ENCODE measurements at places on chromosomes 1 and 21. TPM values are rescaled to one million over a fixed set of nuclear protein-coding genes. Genes with fewer than 3 reads are reported as not detected.

The RNPEP gene
- 56.0 TPM for total RNA-seq

The COL6A2 gene
- total RNA-seq: 1,217 TPM

The TBCE gene
- 30.4 TPM for total RNA-seq

The ROR1 gene
- total RNA-seq: 7.8 TPM

The DAB1 gene
- under 0.01 TPM for total RNA-seq

The SYCP1 gene
- not detected for total RNA-seq

The TSPAN2 gene
- total RNA-seq: 0.12 TPM

The SERPINC1 gene
- 0.12 TPM for total RNA-seq

The CELA2A gene
- total RNA-seq: not detected

The KRTAP19-3 gene
- not detected for total RNA-seq

The ASPM gene
- total RNA-seq: 32.5 TPM

The CD46 gene
- total RNA-seq: 111 TPM

The CAMSAP2 gene
- 24.7 TPM for total RNA-seq

The PSEN2 gene
- total RNA-seq: 21.5 TPM

The TMPRSS2 gene
- total RNA-seq: not detected

The CD5L gene
- total RNA-seq: not detected

The HSD11B1 gene
- 52.4 TPM for total RNA-seq

The ZMYND12 gene
- total RNA-seq: 0.92 TPM

The MPZ gene
- 1.7 TPM for total RNA-seq

The SLC44A3 gene
- total RNA-seq: 1.7 TPM

The CFHR1 gene
- 0.12 TPM for total RNA-seq

The S100A1 gene
- not detected for total RNA-seq

The SPRR5 gene
- total RNA-seq: not detected

The CA14 gene
- not detected for total RNA-seq

The LCK gene
- not detected for total RNA-seq

The COL11A1 gene
- total RNA-seq: not detected

The ACTN2 gene
- 2.8 TPM for total RNA-seq

The DISP1 gene
- total RNA-seq: 5.5 TPM

The MCOLN2 gene
- 4.6 TPM for total RNA-seq

The DHRS3 gene
- 61.7 TPM for total RNA-seq

The SPRR2E gene
- not detected for total RNA-seq

The KCNH1 gene
- not detected for total RNA-seq

The MAP10 gene
- 0.66 TPM for total RNA-seq

The IL23R gene
- not detected for total RNA-seq

The S100A7 gene
- total RNA-seq: not detected

The FAM163A gene
- total RNA-seq: not detected

The NES gene
- 159 TPM for total RNA-seq

The ADORA3 gene
- total RNA-seq: 0.06 TPM

The DNALI1 gene
- 4.4 TPM for total RNA-seq

The KIF2C gene
- total RNA-seq: 27.3 TPM

The POLR3C gene
- total RNA-seq: 30.8 TPM

The HTR6 gene
- 0.13 TPM for total RNA-seq

The TMCO2 gene
- not detected for total RNA-seq

The FHAD1 gene
- 0.13 TPM for total RNA-seq

The SLC41A1 gene
- total RNA-seq: 17.8 TPM

The TOE1 gene
- total RNA-seq: 9.4 TPM

The VANGL2 gene
- not detected for total RNA-seq

The OR14A16 gene
- not detected for total RNA-seq

The ADGRL2 gene
- total RNA-seq: 95.4 TPM

The MAP3K6 gene
- total RNA-seq: 18.2 TPM

The DYNLT5 gene
- total RNA-seq: 0.40 TPM

The KCNJ9 gene
- 0.06 TPM for total RNA-seq

The LAMC1 gene
- total RNA-seq: 914 TPM
